ENCODE measurements at places on chromosomes 5 and 9. TPM values are rescaled to one million over a fixed set of nuclear protein-coding genes. Genes with fewer than 3 reads are reported as not detected.

GRCh38 chr9:34177593-34178435 is 1.0 kb upstream of the UBAP1 start:
- no peak for DNase-seq

- DNase-seq = no peak
Observed at GRCh38 chr5:110262749-110263148, 463.7 kb downstream of the TMEM232 start.

GRCh38 chr5:78573318-78573717 is 75.3 kb downstream of the LHFPL2 start:
- DNase-seq = no peak

DNA sequence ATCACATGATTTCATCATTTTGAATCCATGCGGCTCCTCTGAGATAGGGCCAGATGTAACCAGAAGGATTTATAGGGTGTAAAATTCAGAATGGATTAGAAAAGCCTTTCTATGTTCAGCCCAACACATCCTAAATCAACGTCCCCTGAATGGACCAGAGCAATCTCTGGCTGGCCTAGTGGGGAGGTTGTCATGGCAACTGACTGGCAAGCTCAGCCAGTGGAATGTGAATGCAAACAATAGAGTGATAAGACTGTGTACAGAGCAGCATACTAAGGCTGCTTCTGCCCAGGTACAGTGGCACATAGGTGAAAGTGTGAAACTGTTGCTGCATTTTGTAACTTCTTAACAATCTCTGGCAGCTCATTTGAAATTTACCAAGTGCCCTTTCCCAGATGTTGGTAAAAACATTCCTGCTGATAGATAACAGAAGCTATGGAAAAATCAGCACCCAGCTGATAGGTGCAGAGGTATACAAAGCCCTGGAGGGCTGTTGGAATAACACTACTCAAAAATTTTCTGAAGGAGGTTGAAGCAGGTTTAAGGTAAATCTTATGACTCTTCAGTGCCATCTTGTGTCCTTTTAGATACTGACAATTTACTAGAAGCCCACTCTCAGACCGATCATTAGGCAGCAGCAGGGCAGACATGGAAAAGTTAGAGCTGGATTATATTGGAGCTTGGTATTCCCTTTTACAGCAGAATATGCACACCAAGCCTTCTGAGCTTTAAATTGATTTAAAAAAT is 267.2 kb downstream of the RAB3C start:
- no peak for DNase-seq

DNA sequence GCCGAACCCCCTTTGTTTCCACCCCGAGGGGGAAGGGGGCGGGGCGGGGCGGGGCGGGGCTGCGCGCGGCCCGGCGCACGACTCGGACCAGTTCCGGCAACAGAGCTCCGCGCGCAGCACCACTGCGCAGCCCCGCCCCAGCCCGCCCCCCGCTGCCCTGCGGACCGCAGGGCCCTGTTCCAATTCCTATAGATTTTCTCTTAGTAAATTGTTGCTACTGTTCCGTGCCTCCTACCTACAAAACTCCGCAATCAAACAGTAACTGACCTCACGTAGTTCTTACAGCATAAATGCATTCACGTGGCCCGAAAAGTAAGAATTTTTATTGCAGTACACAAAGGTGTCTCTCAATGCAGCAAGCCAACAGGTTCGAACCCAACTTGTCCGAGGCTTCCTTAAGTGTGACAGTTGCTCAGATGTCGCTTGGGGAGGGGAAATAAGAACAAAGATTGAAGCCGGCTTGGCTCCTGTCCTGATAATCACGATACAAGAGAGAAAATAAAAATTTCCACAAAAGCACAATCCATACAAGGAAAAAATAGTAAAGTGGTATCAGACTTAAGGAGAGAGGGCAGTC is 1.2 kb upstream of the RNF38 start:
- DNase-seq = no peak

Gene SLC36A2
- not detected for polyA plus RNA-seq

DNA sequence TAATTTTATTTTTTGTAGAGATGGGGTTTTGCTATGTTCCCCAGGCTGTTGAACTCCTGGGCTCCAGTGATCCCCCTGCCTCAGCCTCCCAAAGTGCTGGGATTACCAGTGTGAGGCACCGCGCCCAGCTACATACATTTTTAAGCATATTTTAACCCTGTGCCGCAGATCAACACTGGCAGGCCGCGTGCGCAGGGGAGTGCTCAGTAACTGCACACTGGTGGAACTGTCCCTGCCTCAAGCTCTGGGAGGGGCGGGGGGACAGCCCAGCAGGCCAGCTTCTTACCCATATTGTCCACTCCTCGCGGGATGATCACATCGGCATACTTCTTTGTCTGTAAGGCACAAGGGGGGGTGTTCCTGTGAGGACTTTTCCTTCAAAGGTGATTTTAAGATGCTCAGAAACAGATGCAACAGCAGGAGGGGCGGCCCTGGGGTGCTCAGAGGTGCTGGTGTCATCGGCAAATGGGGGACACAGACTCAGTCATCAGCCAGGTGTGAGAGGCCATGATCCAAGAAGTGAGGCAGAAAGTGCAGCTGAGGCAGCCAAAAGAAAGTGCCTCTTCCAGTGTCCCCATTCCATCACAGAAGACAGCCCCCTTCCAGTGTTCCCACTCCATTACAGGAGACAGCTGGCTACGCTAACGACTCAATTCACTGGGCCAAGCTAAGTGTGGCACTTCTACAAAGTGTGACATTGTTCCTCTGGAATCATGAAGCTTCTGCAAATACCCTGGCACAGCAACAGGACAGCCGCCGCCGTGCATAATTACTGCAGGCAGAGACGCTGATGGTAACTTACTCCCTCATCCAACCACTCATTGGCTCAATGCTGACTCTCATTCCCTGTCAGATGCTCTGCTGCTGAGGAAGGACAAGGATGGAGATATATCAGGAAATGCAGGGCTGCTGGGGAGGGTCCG is 5.2 kb downstream of the UCK1 start:
- DNase-seq = no peak

Data from BJ (cell line).